ENCODE measurements at places on chromosomes 2 and 18.

DNA sequence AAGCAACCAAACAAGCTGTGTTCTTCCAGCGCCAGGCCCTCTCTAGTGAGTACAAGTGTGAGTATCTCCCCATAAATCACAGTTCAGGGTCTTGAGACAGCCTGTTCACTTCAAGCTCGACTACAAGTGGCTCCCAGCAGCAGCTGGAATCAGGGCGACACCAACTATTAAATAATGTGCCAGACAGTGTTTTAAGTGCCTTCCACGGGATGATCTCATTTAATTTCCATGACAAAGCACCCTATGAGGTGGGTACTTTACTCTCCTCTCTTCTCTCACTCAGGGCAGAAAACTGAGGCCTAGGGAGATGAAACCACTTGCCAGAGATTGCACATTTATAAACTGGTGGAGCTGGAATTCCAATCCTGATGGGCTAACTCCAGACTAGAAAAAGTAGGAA is 2.6 kb upstream of the FAM136A start:
- no peak for DNase-seq

GRCh38 chr2:218970894-218971293 is 11.4 kb downstream of the CDK5R2 start:
- no peak for DNase-seq

GRCh38 chr2:86199834-86200177 is 549 bp downstream of the MRPL35 start:
- DNase-seq, result no peak

DNA sequence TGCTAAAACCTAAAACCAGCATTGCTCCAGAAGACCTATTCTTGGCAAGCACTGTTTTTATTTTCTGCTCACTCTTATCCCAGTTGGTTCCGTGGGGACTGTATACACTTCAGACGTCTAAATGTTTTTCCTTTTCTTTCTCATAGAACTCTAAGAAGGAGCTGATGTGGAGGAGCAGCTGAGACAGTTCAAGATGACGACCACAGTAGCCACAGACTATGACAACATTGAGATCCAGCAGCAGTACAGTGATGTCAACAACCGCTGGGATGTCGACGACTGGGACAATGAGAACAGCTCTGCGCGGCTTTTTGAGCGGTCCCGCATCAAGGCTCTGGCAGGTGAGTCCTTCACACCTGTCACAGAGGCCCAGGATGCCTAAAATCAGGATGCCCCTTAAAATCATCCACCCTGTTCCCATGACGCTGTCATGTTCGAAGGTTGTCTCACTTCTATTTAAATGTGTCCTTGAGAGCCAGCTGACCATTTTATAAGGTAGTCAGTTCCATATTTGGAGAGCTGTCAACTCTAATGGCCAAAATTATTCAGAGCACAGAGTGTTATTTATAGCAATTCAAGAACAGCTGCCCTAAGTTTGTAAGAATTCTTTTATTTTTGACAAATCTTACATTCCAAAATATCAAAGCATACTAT is 70.2 kb downstream of the SPTBN1 start:
- DNase-seq, result no peak

DNA sequence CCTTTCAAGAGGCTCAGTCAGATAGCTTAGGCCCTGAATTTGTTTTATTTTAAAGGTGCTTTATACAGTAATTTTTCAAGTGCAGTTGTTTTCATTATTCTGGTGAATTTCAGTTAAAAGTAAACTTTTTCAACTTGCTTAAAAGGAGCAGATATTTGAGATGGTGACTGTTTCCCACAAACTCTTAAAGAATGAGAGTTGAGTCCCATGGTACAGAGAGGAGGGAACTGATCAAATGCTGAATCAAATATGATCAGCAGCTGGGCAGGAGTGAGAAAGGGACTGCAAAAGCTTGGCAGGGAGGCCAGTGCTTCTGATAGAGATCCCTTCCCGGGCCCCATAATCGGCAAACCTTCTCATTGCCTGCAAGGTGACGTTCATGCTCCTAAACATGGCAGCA is 91.2 kb downstream of the KCNS3 start:
- no peak for DNase-seq

DNA sequence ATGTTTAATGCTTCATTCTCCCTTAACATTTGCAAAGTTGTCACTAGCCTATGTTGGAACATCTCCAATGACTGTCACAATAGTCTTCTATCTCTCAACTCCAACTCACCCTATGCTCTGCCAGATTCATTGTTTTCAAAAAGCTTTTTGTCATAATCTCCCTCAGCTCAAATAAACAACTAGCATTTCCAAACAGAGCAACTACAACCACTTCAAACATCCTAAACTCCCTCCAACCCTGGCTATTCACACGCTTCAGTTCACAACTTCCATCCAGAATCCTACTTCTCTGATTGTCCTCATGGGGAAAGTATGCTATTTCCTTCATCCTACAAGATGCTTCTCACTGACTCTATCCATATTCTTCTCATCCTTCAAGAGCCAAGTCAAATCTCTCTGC is 139.2 kb upstream of the VRK2 start:
- DNase-seq, result no peak

DNA sequence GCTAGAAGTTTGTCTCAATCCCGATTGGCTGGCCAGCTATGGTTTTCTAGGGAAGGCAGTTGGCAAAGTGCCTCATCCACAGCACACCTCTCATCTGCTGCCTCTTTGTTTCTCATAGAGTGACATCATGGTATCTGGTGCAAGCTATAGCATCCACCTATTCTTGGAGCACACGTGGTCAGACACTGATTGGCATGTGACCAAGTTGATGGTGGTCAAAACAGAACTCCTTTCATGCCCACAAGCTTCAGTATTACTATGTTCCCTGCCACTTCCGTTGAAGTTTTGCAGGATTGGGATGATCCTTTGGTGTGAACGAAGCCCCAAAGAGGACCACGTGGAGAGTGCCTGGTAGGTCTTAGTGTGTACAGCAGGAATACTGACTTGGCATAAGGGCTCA is 28.8 kb downstream of the TTC32 start:
- no peak for DNase-seq

Measured in adrenal gland (tissue), 19 donors.